ENCODE measurements at places on chromosomes 4 and X. TPM values are rescaled to one million over a fixed set of nuclear protein-coding genes. Genes with fewer than 3 reads are reported as not detected.

Gene TRIM60
- total RNA-seq, result not detected

Gene GAGE13
- not detected for total RNA-seq

Gene NRK
- 0.37 TPM for total RNA-seq

Gene FRMPD4
- 0.33 TPM for total RNA-seq

Gene CCDC158
- 0.37 TPM for total RNA-seq

Gene SCRG1
- 0.33 TPM for total RNA-seq

Gene PAK3
- 2.9 TPM for total RNA-seq

Gene CLDN22
- not detected for total RNA-seq

Gene DCHS2
- total RNA-seq, result 0.11 TPM

Gene SERPINA7
- not detected for total RNA-seq

Gene CENPVL1
- total RNA-seq, result not detected

Gene AR
- 16.6 TPM for total RNA-seq

Gene DIPK2B
- 0.11 TPM for total RNA-seq

Gene NPNT
- 1.1 TPM for total RNA-seq

Gene NPY2R
- not detected for total RNA-seq
